ENCODE measurements at places on chromosomes 13 and 19.

GRCh38 chr13:33940898-33941297, 122.9 kb downstream of the RFC3 start:
- no peak for DNase-seq

- no peak for DNase-seq
Measured at GRCh38 chr19:29001597-29002245, 211.2 kb downstream of the UQCRFS1 start.

DNA sequence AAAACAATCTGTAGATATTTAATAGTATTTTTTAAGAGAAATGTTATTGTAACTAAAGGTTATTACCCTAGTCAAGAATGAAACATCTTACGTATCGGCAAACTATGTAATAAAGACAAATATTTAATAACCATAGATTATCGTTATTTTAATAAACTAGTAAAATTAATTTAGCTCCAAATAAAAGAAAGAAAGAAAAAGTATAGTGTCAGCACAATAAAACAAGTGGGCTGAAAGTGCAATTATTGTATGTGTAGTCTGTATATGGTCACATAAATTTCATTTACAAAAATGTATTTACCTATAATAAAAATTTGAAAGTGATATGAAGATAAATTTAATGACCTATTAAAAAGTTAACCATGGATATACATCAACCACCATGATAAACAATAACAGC, 1258.4 kb upstream of the MIR17HG start:
- DNase-seq, result no peak

- no peak for DNase-seq
Measured at GRCh38 chr19:55087542-55087901, 11.9 kb downstream of the EPS8L1 start.

DNA sequence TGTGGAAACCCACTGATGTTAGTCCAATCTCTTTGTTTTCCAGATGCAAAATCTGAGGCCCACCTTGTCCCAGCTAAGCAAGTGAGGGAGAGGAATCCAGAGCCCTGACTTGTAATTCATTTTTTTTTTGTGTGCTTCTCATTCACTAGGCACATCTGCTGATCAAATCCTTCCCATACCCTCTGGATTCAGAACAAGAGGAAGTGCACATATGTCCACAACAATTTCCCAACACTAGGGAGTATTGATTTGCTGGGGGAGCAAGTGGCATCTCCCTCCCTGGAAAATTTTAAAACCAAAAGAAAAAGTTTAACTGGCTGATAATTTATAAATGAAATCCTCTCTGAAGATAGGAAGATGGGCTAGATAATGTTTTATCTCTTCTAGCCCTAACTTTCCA, 94.6 kb upstream of the RFC3 start:
- DNase-seq, result no peak

GRCh38 chr19:46475986-46476385, 4.6 kb upstream of the PNMA8A start:
- DNase-seq, result no peak

GRCh38 chr13:39655569-39656324, at the start of gene COG6:
Gene COG6, plus strand, starts transcription at chr13:39655662. Its CDS starts 65 bp downstream, at chr13:39655727.
- peak; percentile 90 for DNase-seq

DNA sequence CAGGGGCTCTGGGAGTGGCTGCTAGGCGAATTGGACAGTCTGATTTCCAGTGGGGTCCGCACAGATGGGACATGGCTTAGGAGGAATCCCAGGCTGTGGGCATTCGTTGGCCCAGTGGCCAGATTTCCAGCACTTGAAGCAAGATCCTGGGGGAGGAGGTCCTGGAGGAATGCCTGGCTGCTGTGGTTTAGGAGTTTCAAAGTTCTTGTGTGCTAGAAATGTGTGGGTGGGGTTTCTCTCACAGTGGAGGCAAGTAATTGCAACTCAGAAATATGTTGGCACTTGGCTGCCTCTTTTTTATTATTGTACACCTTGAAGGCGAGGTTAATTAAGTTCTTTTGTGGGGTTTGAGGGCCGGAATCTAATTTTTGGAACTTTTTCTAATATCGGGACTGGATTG, 17.1 kb downstream of the IGFL3 start:
- DNase-seq, result no peak

DNA sequence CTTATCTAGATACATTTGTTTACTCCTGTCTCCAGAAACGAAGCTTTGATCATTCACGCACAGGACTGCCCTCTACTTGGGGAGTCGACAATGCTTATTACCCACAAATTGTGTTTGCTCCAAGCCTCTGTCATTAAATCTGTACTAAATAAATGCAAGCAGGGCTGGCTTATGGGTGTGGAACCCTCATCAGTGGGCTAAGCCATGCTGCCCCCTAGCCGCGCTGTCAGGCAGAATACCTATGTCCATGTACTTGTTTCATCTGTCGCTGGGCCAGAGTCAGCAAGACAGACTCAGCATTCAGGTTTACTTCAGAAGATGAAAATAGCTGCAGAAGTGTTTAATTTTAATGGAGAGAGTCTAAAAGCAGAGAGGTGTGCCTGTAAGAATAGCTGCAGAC, 110.0 kb upstream of the PRR20A start:
- DNase-seq, result no peak

DNA sequence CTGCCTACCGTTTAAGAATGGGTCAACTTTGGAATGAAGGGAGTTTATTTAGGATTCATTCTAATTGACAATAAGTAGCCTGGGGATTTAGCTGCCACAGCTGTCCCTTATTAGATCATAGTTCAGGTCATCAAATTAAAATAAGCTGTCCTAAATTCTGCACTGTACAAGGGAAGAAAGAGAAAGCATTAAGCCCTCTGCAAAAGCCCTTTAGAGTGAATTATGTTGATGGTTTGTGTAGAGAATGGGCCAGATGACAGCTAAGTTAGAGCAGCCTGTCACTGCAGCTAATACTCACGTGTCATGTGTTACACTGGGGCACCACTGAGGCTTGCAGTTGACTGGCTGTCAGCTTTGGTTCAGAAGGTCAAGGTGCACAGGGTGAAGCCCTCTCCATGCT, 737.1 kb upstream of the SLC10A2 start:
- DNase-seq, result no peak

- peak; percentile 17 for DNase-seq
Measured at GRCh38 chr13:85671336-85671735, 127.9 kb downstream of the SLITRK6 start.

- DNase-seq, result no peak
Measured at GRCh38 chr13:22903925-22904324, 276.9 kb upstream of the SGCG start.

DNA sequence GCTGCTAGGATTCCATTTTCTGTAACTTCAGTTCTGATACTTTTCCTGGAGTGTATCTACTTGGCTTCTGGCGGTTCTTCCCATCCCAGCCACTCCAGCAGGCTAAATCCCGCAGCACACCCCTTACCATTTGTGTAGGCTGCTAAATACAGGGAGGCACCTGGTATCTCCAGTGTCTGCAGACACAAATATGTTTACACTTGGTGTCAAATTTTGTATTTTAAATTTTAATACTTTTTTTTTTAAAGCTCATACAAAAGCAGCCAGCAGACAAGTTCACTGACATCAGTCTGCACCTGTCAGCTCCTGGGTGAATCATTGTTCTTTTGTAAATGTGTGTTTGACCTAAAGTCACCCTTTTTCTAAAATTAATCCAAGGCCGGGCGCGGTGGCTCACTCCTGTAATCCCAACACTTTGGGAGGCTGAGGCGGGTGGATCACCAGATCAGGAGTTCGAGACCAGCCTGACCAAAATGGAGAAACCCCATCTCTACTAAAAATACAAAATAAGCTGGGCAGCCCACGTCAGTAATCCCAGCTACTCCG, 3.4 kb upstream of the ZSCAN4 start:
- DNase-seq, result no peak

GRCh38 chr13:50437252-50437651, 406.2 kb downstream of the DLEU7 start:
- DNase-seq, result no peak

- DNase-seq, result peak; percentile 60
Measured at GRCh38 chr19:3137119-3137518, 1.3 kb downstream of the GNA15 start.
